ENCODE measurements at places on chromosomes 1 and 21. TPM values are rescaled to one million over a fixed set of nuclear protein-coding genes. Genes with fewer than 3 reads are reported as not detected.

The PCBP3 gene
- total RNA-seq, result 6.2 TPM

The FALEC gene
- not detected for total RNA-seq

The APCS gene
- not detected for total RNA-seq

The RAB3B gene
- total RNA-seq, result 38.3 TPM

The ITGB2 gene
- 0.56 TPM for total RNA-seq

The PTPRF gene
- total RNA-seq, result 66.5 TPM

The ANP32E gene
- 30.2 TPM for total RNA-seq

The YTHDF2 gene
- total RNA-seq, result 42.0 TPM

The TDRD10 gene
- 0.28 TPM for total RNA-seq

The CFHR3 gene
- not detected for total RNA-seq

The ASPM gene
- 4.8 TPM for total RNA-seq

The ZNF648 gene
- not detected for total RNA-seq

The WDR3 gene
- total RNA-seq, result 31.2 TPM

The MAP1LC3C gene
- 0.28 TPM for total RNA-seq

The S100A8 gene
- total RNA-seq, result not detected

The C4BPB gene
- total RNA-seq, result not detected

The NUDC gene
- total RNA-seq, result 71.9 TPM

The PEX14 gene
- total RNA-seq, result 13.6 TPM

The OR2L2 gene
- not detected for total RNA-seq

The C1QA gene
- not detected for total RNA-seq

The LCK gene
- total RNA-seq, result not detected

The ALX3 gene
- total RNA-seq, result not detected

The CELA2A gene
- 0.28 TPM for total RNA-seq

The VTCN1 gene
- total RNA-seq, result not detected

The LENEP gene
- total RNA-seq, result not detected

The BATF3 gene
- 6.5 TPM for total RNA-seq

The RGS8 gene
- total RNA-seq, result 0.28 TPM

The HSD3B1 gene
- total RNA-seq, result not detected

The TTLL7 gene
- 19.4 TPM for total RNA-seq

The TGFB2 gene
- 20.9 TPM for total RNA-seq

The TRIM63 gene
- not detected for total RNA-seq

The S100A2 gene
- 0.85 TPM for total RNA-seq

The UBIAD1 gene
- total RNA-seq, result 5.4 TPM

The PLA2G5 gene
- 0.56 TPM for total RNA-seq

The TIAM1 gene
- total RNA-seq, result 10.4 TPM

The SFN gene
- total RNA-seq, result 2.7 TPM

The LCE2A gene
- total RNA-seq, result not detected
